Hematopoietic multipotent progenitor cell treated with erythropoietin and hydrocortisone succinate and interleukin-3 and kit ligand, for 17 days (in vitro differentiated cells): ENCODE measurements at places on chromosomes 4 and X.

- no peak for DNase-seq
Observed at GRCh38 chr4:126778348-126778747, 854.4 kb upstream of the INTU start.

DNA sequence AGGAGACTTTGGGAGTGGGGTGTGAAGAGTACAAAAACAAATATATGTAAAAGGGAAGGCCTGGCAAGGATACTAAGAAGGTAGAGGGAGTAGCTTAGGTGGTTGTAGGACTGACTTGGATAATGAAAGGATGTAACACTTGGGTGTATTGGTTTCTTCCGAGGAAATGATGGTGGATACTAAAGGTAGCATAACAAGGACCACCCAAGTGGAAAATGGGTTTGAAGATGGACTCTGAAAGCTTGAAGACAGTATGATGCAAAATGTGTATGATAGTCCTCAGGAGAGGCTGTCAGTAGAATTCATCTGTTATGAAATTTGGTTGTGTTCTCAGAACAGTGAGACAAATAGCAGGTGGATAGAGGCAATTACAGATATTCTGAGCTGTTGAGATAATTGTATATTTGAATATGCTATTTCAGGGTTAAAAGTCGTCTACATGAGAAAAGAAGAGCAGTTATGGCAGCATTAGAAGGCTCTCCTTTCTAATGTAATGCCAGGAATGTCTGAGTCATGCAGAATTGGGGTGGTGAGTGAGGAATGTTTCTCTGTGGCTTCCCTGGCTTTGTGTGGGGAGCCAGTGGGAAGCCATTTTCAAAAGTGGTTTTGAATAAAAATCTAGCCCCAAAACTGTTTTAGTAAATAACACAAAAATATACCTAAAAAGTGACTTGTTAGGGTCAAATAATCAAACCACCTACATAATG, 75.6 kb downstream of the FHIP1A start:
- DNase-seq: no peak

GRCh38 chr4:2907706-2908293, 55.4 kb downstream of the NOP14 start:
- DNase-seq: no peak

DNA sequence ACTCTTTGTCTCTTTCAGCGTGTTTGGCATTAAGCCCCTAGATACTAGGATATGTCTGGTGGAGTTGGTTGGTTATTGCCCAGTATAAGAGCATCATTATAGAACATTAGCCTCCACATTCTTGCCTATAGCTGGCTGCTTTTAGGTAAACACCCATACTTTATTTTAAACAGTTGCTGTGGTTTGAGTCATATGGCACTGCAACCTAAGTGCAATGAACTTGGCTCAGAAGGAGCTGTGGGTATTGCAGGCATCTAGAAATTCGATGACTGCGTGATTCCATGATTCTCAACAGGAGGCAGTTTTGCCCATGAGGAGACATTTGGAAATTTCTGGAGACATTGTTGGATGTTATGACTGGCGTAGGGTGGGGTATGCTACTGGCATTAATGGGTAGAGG, 49.5 kb downstream of the DCLK2 start:
- DNase-seq: no peak

GRCh38 chr4:8651661-8652180, 59.2 kb downstream of the CPZ start:
- DNase-seq: no peak

DNA sequence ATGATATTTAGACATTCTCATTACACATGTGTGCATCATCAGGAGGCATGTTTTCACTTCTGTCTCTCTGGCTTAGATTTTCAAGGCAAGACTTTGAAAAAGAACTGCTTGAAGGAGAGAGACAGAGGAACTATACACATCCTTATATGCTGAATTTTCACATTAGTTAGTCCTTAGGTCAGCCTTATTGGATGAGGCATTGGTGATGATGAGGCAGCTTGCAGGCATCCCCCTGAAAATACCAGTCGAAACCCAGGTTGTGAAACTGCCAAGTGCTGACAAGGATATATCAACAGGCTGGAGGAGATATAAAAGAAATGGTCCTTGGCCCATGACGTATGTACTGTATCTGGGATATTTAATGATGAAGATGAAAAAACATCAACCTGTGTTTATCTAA, 297.2 kb upstream of the AADAT start:
- no peak for DNase-seq

GRCh38 chrX:134929808-134930207, 61.0 kb upstream of the SMIM10 start:
- peak; percentile 23 for DNase-seq

- no peak for DNase-seq
Observed at GRCh38 chr4:184422378-184422777, 52.0 kb downstream of the IRF2 start.

GRCh38 chr4:93777081-93777460, 51.5 kb upstream of the ATOH1 start:
- DNase-seq: no peak

DNA sequence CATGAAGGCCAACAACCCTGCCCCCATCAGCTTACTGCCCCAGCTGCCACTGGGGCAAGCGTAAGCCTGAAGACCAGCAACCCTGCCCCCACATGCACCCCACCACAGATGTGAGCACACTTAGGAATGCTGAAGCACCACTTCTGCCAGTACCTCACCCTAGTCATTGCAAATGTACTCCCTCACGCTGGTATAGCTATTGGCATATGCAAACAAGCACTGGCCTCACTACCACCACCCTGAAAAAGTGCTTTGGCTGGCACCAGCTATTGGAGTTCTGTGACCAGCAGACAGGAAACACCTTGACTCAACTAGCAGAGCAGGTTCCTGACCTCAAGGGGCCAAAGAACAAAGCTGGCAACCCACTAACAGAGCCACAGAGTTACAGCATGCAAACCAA, 534.4 kb upstream of the POU3F4 start:
- no peak for DNase-seq

DNA sequence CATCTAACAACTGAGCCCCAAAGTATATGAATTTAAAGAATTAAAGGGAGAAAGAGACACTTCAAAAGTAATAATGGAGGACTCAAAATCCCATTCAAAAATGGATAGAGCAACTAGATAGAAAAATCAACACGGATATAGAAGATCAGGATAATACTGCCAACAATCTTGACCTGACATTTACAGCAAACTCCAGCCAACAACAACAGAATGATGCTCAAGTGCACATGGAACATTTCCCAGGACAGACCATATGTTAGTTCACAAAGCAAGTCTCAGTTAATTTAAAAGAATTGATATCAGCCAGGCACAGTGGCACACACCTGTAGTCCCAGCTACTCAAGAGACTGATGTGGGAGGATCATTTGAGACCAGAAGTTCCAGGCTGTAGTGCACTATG, 72.0 kb upstream of the SMARCAD1 start:
- DNase-seq: no peak

- DNase-seq: no peak
Observed at GRCh38 chrX:30181353-30181752, 34.0 kb upstream of the MAGEB2 start.

- no peak for DNase-seq
Observed at GRCh38 chrX:110163488-110163887, 154.4 kb downstream of the AMMECR1 start.

GRCh38 chr4:98765771-98766170, 107.4 kb upstream of the TSPAN5 start:
- DNase-seq: no peak
